ENCODE measurements at places on chromosomes 7 and 10.

- no peak for DNase-seq
Measured at GRCh38 chr7:29977886-29978651, 11.5 kb downstream of the SCRN1 start.

DNA sequence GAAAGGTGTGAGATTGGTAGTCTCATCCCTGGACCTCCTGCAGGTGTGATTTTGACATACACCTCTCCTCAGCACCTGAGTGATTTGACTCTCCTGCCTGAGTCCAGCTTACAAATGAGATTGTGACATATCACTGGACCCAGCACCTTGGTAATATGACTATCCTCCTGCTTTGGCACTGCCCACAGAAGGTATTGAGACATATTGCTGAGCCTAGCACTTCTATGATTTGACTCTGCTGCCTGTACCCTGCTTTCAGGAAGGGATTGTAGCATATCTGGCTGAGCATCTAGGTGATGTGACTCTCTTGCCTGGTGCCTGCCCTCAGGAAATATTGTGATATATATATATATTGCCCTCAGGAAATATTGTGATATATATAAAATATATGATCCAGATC lies 43.5 kb upstream of the ZNF680 start:
- DNase-seq: no peak

DNA sequence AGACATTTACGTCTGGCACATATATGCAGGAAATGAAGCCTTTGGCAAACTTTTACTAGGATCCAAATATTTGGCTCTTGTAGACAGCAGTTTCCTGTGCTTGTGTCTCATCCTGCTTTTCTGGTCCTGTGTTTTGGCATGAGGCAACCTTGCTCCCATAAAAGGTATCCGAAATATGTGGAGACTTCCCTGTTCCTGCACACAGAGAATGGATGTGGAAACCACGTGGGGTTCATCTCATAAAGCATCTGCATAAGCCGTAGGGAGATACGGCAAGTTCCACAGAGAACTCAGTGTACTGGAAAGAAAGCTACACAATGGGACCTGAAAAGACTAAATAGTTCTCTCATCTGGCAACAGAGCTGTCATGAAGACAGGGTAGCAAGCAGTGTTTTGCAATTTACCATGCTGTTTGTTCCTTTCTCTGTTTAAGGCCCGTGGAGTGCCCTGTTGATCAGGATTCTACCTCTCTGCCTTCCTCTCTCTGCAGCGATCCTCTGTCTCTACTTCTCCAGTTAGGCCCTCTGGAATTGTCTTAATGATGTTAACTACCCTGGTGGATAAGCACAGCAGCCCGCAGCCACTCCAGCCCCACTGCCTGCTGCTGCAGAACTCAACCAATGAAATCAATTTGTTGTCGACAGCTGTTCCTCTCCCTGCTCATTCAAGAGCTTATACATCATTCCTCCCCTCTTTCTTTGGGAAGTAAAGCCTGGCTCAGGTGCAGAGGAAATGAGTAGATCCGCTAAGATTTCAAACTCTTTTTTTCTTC lies 293.6 kb downstream of the CSTF2T start:
- DNase-seq: no peak

DNA sequence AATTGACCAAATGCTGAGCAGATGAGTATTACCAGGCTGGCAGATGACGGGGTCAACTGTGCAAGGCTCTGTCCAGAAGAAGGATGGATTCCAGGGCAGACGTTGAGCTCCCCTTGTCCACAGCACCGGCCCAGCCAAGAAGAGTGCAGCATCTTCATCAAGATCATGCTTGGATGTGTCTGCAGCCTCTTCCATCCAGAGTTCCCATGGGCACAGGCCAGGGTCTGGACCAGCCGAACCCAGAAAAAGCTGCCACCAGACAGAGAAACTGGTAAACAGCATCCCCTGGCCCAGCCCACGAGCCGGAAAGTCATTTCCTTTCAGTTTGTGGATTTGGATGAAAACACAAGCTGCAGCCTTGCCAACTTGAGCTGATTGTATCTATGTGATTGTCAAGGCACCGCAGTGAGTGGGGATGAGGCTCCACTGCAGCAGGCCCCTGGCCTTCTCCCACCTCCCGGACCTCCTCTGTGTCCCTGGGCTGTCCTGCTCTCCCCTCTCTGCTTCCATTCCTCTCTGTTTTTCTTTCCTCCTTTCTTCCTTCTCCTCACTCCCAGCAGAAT lies 321.8 kb downstream of the TCERG1L start:
- no peak for DNase-seq

DNA sequence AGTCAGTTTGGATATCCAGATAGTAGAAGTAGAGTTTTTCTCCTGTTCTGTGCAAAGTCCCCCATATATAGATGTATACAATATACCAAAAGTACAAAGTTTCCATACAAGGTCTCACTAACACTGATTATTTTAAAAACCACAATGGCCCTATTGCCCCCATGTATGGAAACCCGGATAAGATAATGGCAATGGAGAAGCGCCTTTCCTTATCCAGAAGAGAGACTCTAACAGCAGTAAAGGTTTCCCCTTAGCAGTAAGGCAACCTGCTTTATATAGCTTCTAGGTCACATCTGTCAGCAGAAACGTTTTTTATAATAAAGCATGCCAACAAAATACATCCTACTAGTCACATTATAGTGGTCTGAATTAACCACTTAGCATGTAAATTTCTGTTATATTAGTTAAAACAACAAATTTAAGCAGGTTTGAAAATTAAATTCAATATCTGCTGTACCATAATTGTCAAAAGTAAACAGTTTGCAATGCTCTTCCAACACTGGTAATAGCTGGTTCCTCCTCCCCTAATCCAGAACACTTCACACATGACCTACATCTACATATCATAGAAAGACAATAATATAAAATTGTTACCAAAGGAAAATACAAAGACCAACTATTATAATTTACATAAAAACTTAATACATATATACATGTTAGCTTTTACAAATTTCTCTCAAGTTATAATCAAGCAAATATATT lies 22.4 kb downstream of the USP6NL start:
- no peak for DNase-seq

DNA sequence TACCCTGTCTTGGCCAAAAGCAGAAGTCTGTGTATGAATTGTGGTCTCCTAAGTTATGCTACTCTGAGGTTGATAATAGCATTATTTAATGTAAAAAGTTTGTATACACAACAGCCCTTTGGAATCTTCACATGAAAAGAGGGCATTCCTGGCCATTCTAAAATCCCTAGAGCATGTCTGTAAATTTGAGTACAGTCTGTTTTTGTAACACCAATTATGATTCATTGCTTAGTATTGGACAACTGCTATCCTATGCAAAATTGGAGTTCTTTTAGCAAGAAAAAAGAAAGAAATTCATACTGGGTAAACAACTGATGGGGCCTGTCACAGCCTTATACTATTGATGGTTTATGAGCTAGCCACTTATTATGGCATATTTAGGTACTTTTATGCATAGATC lies 10.2 kb downstream of the CUTC start:
- no peak for DNase-seq

DNA sequence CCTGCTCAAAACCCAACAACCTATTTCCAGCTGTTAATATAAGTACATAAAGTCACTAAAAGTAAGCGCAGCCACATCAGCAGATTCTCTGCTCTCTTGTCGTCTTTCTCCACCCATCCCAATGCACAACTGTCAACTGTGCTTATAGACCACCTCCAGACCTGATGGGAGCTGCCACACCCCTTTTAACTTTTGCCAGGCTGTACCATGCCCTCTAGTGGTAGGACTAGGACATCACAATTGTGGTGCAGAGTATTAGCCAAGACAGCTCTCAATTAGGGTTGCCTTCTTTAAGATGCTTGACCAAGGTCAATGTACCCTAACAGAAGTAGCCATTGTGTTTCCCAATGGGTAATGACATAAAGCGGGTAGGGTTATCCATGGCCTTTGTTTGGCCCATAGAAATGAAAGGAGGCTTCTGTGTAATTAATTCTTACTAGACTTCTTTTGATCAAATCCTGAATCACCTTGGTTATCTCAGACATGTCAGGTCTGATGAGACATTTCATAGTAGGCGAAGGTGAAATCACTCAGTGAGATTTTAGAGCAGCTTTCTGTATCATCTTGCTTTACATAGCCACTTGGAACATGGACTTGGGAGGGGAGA lies 68.1 kb downstream of the SCRN1 start:
- DNase-seq: peak; percentile 41

DNA sequence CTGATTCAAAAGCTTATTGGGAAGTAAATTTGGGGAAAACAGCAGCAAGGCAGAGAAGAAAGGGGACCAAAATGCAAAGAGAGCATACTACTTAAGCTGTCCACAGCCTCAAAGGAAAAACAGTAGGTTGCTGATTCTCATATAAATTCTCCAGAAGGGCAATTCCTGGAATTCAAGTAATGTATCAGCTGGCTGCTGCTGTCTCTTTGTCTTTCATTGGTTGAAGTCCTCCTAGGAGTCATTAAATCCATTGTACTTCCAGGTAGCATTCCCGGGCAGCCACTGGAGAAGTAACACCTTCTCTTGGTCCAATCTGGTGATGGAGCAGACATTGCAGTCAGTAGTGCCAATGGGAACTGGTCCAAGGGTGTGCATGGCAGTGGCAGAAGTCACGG lies 22.7 kb downstream of the BET1 start:
- DNase-seq: no peak

DNA sequence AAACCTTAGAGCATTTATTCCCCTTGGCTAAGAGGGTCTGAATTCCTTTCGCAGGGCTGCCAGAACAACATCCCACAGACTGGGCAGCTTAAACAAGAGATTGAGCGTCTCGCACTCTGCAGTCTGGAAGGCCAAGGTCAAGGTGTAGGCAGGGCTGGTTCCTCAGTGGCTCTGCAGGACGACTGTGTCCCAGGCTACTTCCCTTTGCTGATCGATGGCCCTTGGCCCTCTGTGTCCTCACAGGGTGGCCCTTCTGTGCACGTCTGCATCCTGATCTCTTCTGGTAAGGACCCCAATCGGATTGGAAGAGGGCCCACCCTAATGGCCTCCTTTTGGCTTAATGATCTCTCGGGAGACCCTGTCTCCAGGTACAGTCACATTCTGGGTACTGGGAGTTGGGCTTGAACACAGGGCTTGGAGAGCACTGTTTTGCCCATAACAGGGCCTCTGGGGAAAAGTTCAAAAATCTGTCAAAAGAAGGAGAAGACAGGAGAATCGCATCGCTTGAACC lies 35.1 kb upstream of the DNAJB6 start:
- no peak for DNase-seq

DNA sequence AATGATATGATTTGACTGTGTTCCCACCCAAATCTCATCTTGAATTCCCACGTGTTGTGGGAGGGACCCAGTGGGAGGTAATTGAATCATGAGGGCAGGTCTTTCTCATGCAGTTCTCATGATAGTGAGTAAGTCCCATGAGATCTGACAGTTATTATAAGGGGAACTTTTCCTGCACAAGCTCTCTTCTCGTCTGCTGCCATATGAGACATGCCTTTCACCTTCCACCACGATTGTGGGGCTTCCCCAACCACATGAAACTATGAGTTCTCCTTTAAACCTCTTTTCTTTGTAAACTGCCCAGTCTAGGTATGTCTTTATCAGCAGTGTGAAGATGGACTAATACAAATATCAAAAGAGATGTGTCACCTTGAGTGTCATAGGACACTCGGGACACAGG lies 502.7 kb upstream of the PODXL start:
- DNase-seq: no peak

DNA sequence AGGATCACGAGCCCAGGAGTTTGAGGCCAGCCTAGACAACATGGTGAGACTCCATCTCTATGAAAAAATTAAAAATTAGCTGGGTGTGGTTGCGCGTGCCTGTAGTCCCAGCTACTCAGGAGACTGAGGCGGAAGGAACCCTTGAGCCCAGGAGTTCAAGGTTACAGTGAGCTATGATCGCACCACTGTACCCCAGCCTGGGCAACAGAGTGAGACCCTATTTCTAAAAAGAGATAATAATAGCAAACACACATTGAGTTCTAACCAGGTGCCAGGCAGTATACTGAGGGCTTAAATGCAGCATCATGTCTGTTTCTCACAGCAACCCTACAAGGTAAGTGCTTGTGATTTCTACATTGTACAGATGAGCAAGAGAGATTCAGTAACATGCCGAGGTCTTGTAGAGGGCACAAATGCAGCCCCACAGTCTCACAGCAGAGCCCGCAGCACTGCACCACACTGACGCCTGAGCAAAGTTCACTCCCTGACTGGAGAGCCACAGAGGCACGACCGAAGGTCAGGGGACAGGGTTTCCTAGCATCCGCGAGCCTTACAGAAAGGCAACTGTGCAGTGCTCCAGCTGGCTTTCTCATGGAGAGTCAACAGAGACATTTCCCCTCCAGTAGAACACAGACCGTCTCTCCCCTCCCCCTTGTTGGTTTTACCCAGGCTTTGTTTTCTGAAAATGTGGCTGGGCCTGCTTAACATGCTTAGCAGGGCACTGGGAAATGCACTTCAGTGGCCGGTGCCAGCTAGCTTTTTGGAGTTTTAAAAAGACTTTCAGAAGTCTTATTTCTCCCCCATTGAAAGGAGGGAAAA lies 36.5 kb downstream of the PDSS1 start:
- no peak for DNase-seq

DNA sequence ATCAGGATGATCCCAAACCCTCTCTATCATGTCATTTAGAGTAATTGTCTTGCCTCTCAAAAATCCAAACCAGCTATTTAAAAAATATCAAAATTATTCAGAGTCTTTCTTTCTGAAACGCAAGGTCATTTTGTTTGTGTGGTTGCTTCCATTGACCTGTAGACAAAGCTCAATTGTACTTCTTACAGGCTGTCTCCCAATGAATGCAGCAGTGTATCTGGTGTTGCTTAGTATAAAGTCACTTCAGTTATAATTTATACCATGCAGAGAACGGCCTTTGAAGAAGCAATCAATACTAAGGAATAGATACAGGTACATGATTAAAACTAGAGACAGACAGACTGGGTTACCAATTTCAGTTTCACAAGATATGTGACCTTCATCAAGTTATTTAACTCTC lies 80.9 kb downstream of the DOCK4 start:
- no peak for DNase-seq

DNA sequence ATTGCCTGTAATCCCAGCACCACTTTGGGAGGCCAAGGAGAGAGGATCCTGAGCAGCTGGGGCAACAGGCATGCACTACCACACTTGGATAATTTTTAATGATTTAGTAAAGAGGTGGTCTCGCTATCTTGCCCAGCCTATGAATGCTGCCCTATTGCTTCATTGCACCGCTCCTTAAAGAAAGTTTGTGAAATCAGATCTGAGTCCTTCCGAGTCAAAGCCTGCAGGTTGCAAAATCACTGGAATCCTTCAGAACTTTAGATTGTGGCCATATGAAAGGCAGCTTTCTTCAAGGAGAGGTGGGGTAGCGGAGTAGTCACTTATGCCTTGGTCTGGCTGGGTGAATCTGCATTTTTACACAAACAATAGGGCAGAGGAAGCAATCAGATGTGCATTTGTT lies 166.3 kb downstream of the ARHGAP12 start:
- no peak for DNase-seq

DNA sequence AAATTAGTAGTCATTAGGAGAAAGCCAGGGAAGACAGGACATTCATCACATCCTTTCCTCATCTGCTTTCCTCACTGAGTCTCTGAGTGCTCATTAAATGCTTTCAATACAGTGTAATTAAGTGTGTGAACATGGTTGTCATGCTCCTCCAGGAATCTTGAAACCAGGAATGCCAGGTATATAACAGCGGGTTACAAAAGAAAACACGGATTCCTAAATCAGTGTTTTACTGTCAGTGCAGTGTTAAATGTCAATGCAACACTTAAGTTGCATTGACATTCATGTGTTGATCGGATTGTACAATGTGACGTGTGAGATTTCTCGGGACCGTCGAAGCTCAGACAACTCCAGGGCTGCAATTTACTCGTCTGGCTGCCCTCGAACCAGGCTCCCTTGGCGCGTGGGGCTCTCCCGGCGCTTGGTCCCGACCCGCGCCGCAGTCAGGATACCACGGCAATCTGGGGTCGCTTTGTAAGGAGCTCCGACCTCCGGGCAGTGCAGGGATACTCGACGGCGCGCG lies 455 bp upstream of the SPAG6 start:
- no peak for DNase-seq
